ENCODE measurements at places on chromosomes 5 and 9.

DNA sequence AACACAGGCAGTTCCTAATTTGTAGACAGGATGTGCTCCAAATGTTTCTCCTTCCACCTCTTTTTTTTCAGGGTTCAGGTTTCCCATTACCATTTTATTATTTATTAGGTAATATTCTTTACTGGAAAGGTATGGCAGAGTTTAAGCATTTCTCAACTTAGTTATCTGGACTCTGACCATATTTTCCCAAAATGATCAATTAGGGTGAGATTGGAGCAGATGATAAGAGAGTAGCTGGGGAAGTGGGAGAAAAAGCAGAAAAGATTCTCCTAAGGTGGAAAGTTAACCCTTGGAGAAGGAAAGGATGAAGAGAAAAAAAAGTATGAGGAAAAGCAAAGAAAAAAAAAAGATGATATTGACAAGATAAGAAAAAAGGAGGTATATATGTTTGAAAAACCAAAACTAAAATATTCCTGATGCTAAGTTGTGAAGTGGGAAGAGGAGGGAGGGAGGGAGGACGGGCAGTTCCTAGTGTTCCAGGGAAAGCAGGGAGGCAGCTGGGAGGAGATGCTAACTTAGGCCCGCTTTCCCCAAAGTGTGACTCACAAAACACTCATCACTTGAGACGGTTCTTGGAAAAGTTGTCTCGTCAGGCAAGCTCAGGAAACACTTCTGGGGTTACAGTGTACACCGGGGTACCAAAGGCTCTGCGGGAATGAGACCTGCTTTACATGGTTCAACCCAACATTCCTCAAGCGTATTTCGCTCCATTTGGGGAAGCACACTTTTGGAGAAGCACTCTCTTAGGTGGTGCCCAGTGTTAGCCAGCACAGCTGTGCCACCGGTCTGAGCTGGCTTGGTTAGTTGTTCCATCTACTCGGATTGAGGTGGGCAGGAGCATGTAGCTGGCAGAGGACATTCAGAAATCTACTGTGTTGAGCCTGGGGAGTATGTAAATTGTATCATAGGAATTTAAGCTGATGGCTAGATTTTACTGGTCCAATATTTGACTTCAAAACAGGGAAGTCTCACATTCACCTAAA, 35.1 kb downstream of the B4GALT1 start:
- DNase-seq = no peak

- no peak for DNase-seq
Measured at GRCh38 chr9:16866587-16866986, 3.9 kb downstream of the BNC2 start.

DNA sequence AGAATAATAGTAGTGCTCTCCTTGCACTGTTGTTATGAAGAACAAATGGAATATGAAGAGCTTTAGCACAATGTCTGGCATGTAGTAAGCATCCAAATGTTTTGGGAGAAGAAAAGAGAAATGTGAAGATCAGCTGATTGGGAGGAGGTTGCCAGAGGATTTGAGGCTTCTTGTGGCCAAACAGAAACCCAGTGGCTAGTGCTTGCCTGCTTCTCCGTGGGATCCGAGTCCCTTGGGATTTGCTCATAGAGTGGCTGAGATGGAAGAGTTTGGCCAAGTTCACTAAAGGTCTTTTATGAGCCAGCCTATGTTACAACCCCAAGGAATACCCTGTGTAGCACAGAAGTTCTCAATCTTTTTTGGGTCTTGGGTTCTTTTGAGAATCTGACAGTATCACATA, 86.0 kb downstream of the ANGPTL2 start:
- no peak for DNase-seq

- no peak for DNase-seq
Measured at GRCh38 chr9:135440620-135441019, 39.0 kb upstream of the PPP1R26 start.

- DNase-seq = no peak
Measured at GRCh38 chr5:73892806-73893205, 266.8 kb downstream of the ARHGEF28 start.

GRCh38 chr5:117587111-117587510, 1012.5 kb upstream of the SEMA6A start:
- no peak for DNase-seq

DNA sequence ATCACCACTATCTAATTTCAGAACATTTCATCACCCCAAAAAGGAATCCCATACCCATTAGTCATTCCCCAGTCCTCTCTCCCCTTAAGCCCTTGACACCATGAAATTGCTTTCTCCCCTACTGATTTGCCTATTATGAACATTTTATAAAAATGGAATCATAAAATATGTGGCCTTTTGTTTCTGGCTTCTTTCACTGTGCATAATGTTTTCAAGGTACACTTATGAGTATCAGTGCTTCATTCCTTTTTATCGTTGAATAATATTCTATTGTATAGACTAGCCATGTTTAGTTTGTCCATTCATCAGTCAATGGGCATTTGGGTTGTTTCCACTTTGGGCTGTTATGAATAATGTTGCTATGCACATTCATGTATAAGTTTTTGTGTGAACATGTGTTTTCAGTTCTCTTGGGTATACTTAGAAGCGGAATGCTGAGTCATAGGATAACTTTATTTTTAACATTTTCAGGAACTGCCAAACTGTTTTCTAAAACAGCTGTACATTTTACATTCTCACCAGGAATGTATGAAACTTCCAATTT, 40.4 kb upstream of the FGF1 start:
- no peak for DNase-seq

- DNase-seq = no peak
Measured at GRCh38 chr5:179768326-179769085, 25.3 kb upstream of the LTC4S start.

DNA sequence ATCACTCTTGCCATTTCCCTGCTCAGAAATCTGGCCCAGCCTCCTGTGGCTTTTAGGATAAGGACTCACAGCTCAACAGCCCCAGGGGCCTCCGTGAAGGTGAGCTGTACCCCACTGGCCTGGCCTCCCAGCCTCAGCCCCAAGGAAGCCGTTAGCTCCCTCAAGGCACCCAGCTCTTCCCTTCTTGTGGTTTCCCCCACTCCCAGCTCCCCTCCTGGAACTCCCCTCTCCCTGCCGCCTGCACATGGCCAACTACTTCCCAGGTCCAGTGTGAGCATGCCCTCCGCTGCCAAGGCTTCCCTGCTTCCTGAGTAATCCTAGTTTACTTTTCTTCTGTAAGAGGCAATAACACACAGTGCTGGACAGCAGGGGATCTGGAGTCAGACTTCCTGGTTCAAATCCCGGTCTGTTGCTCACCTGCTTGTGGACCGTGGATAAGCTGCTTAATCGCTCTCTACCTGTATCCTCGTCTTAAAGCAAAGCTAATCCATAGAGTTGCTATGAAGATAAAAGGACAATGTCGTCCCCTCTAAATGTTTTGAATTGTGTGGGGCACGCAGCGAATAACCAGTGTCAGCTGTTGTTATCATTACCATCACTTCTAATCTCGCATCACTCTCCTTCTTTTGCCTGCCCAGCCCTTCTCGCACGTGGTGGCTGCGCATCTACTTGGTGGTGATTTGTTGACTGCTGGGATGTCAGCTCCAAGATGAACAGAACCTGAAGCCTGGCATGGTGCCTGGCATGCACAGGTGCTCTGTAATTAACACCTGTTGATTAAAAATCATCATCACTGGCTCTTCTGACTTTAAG, 86.6 kb downstream of the C5orf15 start:
- no peak for DNase-seq

- no peak for DNase-seq
Measured at GRCh38 chr9:135563858-135564257, 2.3 kb downstream of the PAEP start.

- DNase-seq = no peak
Measured at GRCh38 chr5:13613621-13614020, 330.9 kb downstream of the DNAH5 start.

GRCh38 chr5:116313366-116313765, 228.5 kb downstream of the COMMD10 start:
- DNase-seq = no peak

Measured in NCI-H1092 (cell line).